ENCODE measurements at places on chromosomes 3 and 15. TPM values are rescaled to one million over a fixed set of nuclear protein-coding genes. Genes with fewer than 3 reads are reported as not detected.

The PLSCR2 gene
- total RNA-seq = 0.35 TPM

The LOXL1 gene
- 3.4 TPM for total RNA-seq

The CLRN1 gene
- not detected for total RNA-seq

The AP3B2 gene
- total RNA-seq = 0.08 TPM

DNA sequence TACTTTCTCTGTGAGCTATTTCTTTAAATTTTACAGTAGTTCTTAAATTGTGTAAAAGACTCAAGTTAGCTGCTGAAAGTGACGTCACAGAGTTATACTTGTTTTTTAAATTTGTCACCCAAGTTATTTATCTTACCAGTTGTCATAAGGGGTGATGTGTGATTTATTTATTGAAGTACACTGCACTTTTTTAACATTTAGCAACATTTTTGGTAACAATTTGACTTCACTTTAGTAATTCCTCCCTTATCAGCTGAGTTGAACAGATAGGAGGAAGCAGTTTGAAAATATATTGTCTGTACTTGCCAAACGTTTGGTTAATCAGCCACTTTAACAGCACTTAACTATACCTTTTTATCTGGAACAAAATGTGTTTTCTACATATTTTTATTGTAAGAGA is 3.8 kb downstream of the STT3B start:
- DNase-seq = no peak

DNA sequence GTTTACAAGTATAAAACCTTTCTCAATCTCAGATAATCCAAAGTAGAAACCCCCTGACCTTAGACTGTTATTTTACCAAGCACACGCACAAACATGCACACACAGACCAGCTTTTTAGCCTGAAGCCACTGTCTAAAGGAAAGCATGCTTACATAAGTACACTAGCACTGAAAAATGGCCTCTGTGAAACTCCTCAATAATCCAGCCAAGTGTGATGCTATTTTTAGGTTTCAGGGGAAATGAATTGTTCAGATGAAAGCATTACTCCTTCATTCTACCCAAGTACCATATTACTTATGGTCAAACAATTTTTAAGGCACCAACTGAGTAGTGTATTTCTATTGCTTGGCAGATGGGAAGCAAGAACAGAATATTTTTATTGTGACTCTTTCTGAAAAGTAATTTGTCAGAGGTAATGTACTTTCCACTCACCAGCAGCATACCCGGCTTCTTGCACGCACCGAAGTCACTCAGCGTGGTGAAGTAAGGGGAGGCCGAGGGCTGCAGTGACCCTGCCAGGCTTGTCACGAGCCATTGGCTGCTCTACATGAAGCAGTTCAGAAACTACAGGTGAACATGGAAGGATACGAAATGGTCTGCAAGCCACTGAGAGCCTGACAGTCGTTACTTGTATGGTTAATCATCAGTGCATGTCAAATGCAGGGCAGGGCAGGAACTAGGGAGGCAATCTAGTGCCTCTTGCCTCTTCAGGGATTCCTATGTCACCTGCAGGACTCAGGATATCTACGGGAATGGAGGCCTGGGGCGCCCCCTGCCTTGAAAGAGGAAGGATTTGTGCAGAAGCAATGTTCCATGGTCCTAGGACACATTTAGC is 106.7 kb downstream of the GABRB3 start:
- no peak for DNase-seq

DNA sequence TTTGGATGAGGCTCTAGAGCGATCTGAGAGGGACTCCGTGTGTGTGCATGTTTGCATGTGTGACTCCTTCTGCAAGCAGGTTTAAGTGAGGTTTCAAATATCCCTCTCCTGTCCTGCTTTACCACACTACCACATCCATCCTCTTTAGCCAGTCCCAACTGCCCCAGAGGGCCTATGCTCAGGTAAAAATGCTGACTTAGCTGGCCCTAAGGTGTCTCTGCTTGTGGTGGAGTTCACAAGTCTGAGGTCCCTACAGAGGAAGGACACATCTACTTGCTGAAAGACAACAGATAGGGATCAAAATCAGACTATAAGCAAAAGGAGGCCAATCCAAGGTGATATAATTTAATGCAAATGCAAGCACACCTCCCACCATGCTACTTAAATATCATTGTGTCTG is 87.2 kb downstream of the B3GNT5 start:
- DNase-seq = no peak

DNA sequence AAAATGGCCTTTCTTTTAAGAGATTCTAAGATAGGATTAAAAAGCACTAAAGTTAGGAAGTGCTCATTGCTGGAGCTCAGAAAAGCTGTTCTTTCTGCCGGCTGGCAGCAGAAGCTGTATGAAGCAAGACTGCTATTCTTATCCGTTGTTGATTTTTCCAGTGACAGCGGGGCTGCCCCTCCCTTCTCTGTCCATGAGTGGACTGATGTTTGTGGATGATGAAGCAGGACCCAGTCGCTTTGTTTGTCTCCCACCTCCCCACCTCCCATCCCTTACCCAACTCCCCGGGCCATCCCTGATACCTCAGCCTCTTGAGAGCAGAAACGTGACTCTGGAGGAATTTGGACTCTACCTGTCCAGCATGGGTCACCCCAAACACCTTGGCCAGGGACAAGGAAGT is 10.3 kb upstream of the MUSTN1 start:
- DNase-seq = no peak

GRCh38 chr3:143363949-143364348 is 244.4 kb downstream of the CHST2 start:
- DNase-seq = no peak

All from activated CD4-positive, alpha-beta T cell treated with anti-CD3 and anti-CD28 coated beads, Interleukin-2, amount 10 ng/mL, durations not matched to agents 7 days and 5 days (primary cell).